RPMI8226 (cell line): ENCODE measurements at places on chromosomes 16 and 17.
A peak's percentile ranks its signal among the peaks of the same experiment; 100 is the strongest.

DNA sequence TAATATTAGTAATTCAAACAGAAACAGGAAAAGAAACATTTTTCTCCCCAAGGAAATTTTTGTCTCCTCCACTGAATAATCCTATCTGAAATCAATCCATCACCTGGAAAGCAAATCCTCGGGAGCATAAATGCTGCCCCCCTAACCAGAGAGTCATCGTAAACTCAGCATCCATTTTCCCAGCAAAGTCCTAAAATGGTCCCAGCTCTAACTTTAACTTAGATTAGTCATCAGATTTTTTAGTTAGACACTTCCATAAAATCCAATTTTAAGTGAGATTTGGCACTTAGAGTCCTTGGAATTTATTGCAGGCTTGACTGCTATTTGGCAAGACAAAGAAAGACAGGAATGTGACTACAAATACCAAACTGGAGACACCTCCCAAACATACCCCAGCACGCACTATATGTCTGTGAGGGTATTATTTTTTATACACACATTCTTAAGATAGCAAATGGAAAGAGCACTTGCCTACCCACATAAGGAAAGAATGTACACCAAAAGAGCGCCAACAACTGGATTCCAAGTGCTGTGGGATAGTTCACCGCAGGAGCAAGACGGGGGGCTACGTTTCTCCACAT lies 15.4 kb downstream of the SCO1 start:
- no peak for DNase-seq

DNA sequence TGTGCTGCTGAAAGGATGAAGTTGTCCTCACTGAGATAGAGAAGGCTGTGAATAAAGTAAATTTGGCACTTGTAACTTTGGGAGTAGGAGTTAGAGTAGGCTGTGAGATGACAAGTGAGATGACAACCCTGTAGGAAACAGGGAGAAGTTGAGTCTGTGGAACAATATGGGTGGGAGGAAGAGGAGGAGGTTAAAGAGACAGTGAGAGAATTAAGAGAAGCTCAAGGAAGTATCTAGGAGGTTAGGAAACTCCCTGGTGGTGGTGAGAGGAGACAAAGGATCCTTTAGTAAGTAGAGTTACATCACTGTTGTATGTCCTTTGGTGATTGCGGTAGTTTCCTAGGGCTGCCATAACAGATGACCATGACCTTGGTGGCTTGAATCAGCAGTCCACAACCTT lies 10.7 kb upstream of the HSD17B2 start:
- no peak for DNase-seq

GRCh38 chr17:75490173-75490743 lies 25.1 kb downstream of the CASKIN2 start:
- DNase-seq, result no peak

DNA sequence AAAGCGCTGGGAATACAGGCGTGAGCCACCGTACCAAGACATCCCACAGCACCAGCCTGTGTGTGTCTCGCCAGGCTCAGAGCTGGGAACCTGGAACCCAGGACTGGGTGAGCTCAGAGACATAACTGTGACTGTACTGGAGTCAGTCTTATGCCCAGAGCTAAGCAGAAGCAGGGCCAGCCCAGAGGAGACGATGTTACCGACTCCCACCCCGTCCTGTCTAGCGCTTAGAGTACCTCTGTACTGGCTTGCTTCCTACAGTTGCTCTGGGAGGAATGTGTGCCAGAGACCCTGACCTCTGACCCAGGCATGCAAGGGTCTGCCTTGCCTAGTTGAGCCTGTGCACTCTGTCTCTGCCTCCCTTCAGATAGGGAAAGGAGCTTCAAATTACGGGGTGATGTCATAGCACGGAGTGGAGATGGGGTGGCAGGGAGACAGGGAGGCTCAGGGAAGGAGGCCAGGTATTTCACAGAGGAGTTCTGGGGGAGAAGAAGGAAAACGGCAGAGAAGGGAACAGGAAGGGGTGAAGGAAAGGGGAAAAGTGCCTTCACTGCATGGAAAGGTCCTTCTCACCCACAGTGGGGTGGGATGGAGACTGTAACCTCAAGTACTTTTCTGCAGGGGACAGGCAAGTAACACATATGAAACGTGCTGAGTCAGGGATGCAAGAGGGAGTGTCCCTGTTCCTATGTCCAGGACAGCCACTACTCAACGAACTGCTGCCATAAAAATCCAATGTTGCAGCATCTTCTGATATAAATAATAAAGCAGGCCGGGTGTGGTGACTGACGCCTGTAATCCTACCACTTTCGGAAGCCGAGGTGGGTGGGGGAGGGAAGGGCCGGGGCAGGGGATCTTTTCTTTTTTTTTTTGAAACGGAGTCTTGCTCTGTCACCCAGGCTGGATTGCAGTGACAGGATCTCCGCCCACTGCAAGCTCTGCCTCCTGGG lies 5.8 kb upstream of the ARMC5 start:
- peak; percentile 38 for DNase-seq

DNA sequence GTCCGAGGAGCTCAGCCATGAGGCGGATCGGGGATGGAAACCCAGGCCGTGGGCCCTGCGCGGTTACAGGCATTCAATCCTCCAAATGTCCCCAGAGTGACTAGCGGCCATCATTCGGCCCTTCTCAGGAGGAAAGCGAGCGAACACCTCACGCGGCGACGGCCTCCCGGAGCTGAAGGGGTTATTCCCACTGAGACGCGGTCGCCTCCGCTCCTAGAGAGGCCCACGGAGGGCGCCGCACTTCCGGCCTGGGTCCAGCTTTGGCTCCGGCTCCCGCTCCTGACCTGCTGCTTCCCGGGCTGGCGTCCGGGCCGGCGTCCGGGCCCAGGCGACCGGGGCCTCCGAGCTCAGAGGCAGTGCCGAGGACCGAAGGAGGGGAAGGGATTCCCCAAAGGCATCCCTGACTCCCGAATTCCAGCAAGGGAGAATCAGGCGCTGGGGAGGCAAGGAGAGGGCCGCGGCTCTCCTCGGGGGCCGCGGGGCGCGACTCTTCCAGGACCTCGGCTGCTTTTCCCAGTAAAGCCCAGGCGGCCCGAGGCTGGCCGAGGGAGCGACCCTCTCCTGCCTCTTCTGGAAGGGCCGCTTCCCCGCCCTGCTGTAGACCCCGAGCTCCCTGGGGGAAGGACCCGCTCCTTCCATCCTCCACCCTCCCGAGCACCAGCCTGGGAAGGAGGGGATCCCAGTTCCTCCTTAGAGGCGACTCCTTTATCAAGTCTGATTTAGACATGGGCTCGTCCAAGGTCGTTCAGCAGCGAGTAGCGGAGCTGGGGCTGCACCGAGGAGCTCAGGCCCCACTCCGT lies 18.6 kb upstream of the ZNF629 start:
- peak; percentile 72 for DNase-seq

GRCh38 chr17:63821804-63822203 lies 5.4 kb upstream of the PSMC5 start:
- no peak for DNase-seq

DNA sequence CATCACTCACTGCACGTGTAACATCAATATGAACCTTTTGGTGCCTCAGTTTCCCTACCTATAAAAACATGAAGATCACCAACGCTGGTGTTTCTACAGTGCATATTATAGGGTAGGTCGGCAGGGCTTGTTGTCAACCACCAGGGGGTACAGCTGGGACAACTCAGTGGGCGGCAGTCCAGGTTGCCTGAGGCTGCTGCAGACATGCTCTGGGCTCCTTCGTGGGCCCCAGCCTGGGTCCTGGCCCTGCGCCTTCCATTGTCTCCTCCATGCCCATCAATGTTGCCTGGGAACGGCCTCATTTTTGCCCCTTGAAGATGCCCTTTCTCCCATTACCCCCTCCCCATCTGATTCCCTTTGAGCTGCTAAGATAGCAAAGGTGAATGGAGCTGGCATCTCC lies 89.8 kb downstream of the GSG1L start:
- DNase-seq, result peak; percentile 26

GRCh38 chr17:14004927-14005620 lies 64.2 kb upstream of the COX10 start:
- no peak for DNase-seq

GRCh38 chr17:65415991-65416390 lies 145.5 kb downstream of the AXIN2 start:
- DNase-seq, result no peak

DNA sequence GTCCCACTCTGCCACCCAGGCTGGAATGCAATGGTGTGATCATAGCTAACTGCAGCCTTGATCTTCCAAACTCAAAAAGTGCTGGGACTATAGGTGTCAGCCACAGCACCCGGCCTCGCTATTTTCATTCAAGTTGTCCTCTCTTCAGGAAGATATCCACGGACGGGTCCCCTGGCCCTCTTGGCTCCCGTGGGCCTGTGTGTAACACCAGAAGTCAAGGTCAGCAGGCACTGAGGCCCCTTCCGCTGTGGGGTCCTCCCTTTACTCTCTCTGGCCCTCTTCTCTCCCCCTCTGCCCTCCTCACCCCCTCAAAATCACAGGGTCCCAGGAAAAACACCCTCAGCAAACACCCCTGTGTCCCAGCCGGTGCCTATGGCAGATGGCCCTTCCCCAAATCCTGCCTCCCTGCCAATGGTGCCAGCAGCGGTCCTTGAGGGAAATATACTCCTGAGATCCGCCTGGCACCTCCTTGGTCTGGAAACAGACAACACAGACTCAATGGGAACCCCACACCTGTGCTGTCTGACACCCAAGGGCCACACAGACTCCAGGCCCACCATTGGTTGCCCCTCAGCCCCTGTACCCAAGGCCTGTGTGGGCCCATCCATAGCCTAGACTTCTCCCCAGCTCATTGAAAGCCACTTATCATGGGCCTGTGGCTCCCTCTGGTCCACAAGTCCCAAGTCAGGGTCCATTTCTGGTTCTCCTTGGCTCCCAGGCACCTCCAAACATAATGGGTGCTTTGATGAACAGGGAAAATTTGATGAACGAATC lies 221.5 kb downstream of the ZNF423 start:
- no peak for DNase-seq

- DNase-seq, result no peak
These were observed 351.7 kb downstream of the CDH8 start for GRCh38 chr16:61684541-61684940.

GRCh38 chr16:74666010-74666421 lies 661 bp downstream of the RFWD3 start:
- DNase-seq, result no peak

DNA sequence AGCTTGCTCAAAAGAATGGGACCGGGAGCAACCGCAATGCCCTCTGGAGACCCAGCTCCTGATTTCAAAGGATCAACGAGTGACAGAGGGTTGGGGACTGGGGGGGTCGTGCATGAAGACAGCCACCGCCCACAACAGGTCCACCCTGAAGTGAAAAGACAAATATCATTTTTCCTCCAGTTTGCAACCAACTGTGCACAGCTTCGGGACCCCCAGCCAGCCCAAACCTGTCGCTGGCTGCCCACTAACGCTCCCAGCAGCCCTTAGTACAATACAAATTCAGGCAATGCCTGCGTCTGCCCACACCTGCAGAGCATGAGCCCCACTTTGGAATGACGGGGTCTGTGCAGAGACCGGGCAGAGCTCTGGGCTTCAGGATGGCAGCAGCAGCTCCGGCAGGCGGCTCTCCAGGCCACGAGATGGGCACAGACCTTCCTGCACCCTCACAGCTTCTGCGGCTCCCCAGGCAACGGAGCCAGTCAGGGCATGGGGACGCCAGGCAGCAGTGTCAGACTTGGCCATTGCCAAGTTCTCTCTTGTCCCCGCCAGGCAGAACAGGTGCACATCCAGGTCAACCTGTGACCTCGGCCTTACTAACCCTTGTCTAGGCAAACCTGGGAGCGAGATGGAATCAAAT lies 60.1 kb downstream of the TBC1D16 start:
- no peak for DNase-seq

DNA sequence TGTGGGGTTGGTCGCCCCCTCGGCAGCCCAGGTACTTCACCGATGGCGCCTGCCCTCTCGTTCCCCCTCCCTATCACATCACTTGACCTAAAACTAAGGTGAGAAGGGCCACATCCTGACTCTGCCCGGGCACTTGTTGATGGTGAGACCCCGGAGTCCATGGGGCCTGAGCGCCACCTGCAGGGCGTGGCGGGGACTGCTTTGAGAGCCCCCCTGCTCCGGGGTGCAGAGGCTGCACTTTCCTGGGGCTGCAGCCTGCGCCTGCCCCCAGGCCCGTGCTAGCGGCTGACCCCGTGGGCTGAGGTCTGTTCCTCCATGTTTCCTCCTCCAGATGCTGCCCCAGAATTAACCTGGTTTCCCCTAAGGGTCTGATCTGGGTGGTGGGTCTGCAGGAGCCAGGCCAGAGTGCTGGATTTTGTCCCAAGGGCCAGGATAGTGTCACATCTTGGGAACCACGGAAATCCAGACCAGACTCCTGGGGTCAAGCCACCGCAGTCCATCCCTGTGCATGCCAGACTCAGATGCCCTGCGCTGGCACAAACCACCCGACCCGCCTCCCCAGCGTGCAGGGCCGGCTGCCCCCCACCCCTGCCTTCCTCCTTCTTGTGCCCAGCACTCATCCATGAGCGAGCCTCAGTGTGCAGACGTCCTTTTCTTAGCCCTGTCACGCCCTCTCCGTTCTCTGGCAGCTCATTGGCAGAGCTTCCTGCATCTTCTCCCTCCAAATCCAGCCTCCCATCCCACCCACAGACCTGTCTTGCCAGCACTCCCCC lies 2.7 kb downstream of the NDUFAF8 start:
- DNase-seq, result peak; percentile 57

DNA sequence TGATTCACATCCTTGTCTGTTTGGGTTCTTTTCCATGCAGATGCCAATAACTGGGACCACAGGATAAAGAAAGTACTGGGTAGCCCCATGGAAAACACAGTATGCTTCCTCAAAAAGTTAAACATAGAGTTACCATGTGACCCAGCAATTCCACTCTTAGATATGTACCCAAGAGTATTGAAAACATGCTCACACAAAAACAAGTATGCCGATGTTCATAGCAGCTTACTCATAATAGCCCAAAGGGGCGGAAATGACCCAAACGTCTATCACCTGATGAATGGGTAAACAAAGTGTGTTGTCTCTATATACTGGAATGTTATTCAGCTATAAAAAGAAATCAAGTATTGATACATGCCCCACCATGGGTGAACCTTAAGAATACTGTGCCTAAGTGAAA lies 55.4 kb downstream of the CYB5B start:
- DNase-seq, result no peak

DNA sequence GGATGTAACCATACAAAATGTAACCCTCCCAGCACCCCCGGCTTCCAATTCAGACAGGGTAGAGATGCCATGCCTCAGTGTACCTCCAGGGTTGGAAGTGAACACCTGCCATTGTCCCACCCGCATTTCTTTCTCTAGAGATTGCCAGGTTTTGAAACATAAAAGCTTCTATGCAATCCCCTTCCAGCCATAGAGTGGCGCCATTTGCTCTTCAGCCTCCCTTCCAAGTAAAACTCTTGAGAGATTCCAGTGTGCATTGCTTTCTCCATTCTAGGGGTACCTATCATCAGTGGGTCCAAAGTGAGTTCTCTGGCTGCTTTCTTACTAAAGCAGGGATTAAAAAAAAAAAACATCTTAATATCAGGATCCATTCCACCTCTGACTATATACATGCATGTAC lies 133.1 kb upstream of the RPL38 start:
- DNase-seq, result no peak

- no peak for DNase-seq
These were observed 12.4 kb downstream of the PRSS27 start for GRCh38 chr16:2707368-2708289.

- no peak for DNase-seq
These were observed 32.6 kb downstream of the PPL start for GRCh38 chr16:4904108-4904941.
